ENCODE measurements at places on chromosomes 6 and 20.

DNA sequence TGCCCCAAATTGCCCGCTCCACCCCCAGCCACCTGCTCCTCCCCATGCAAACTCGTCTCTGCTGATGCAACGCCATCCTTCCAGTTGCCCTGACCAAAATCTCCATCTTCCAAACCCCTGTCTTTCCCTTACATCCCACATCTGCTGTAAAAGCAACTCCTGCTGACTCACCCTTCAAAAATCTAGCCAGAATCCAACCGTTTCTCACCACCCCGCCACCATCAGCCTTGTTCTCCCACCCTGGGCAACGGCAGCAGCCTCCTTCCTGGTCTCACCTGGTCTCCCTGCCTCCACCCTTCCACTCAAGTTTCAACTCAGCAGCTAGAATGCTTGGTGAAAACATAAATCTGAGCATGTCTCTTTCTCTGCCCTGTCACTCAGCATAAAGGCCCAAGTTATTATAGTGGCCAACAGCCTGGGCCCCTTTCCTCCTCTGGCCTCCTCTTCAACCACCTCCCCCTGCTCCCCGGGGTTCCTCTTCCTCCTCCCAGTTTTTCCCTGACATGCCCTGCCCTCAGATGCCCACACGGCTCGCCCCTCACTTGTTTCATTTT lies 7.2 kb upstream of the SYNJ2 start:
- no peak for DNase-seq

DNA sequence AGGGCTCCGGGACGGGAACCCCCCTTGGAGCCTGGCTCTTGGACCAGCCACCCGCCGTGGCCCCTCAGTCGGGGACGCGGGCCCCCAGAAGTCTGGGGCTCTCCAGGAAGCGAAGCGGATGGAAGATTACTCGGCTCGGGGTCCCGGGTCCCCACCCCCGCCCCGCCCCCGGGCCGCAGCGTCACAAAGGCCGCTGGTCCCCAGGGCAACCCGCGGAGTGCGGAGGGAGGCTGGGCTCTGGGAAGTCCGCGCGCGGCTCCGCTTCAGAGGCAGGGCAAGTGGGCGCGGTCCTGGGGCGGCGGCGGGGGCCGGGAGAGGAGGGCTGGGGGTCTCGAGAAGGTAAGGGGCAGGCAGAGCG lies at the start of gene FNDC11:
FNDC11 (plus strand) TSS at position 227 of the 358 bp plus-strand sequence. CDS start 1,505 bp downstream, outside the sequence.
- DNase-seq, result peak; percentile 21

DNA sequence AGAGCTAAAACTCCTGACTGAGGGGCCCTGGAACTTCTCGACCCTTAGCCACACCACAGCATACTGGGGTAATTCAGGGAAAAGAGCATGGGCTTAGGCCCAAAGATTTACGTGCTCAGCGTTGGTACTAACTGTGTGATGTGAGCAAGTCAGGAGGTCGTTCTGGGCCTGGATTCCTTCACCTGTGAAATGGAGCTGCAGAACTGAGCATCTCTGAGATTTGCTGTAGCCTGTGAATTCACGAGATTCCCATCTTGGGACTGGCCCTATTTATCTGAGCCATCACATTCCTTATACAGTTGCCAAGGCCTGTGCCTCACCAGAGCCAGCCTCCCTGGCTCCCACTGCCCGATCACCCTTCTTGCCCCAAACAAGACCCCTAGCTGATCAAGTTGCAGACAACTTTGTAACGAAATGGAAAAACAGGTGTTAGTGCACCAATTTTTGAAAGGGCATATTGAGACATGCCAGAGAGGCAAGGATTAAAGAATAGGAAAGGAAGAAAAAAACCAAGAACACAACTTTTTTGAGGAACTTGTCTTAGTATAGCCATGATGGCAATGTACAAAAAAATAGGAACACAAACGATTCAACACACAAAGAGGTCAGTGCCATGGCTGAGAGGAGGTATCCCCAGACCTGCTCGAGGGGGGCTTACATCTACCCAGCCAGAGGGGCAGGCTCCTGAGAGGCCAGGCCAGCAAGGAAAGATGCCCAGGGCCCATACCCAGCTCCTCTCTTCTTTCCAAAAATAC lies 323.0 kb upstream of the JARID2 start:
- DNase-seq, result no peak

- no peak for DNase-seq
These were observed 72.1 kb downstream of the AFDN start for GRCh38 chr6:167898673-167899311.

DNA sequence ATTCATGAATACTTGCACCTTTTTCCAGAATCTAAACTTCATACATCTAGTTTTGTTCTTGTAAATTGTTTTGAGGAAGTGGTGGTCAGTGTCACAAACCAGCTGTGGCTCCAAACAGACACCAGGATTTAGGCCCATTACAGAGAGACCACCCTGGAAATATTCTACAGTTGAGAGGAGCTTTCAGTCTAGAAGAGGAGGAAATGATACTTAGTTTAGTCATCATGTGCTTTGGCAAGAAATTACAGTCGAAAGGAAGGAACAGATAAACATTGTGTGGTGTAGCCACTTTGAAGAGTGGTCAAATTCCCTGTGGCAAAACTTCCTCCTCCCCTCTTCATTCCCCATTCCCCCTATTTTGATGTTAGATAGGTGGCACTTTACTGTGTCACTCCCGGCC lies 15.7 kb downstream of the DCBLD1 start:
- DNase-seq, result no peak

DNA sequence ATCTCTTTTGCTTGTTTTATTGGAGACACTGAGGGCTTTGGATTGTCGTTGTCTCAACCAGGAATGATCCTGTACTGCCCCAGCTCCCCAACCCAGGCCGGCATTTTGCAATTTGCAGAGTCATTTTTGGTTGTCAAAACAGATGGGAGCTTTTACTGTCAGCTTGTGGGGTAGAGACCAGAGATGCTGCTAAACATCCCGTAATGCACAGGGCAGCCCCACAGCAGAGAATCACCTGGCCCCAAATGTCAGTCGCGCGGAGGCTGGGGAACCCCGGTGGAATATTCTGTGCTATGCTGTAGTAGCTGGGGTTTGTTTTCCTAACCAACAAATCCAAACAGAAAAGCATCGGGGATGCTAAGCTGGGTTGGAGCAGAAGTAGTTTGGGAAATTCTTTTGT lies 99.7 kb downstream of the TSHZ2 start:
- DNase-seq, result no peak

- DNase-seq, result no peak
These were observed 16.3 kb upstream of the VEGFA start for GRCh38 chr6:43753570-43754183.

DNA sequence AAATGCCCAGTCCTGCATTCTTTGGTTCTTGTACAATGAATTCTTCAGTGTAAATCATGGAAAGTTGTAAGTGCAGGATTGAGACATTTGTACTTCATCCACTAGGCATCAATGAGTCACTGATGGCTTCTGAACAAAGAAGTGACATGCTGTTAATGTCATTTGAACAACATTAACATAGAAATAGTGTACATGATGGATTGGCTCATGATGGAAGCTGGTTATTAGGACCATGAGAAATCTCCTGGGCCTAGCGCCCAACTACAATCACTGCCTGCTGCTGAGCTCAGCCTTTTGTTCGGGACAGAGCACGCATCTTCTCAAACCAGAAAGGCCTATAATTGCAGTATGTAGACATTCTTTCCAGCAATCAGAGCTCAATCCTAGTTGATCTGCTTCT lies 316.8 kb upstream of the TSHZ2 start:
- no peak for DNase-seq

- no peak for DNase-seq
These were observed 45.1 kb downstream of the GABRR2 start for GRCh38 chr6:89269981-89270380.

- DNase-seq, result no peak
These were observed 63.5 kb downstream of the THBS2 start for GRCh38 chr6:169190144-169190584.

- DNase-seq, result no peak
These were observed 256.7 kb upstream of the RAB32 start for GRCh38 chr6:146286961-146287360.

GRCh38 chr6:84517741-84518530 lies 246.5 kb downstream of the TBX18 start:
- DNase-seq, result no peak

GRCh38 chr6:99894815-99895214 lies 99.2 kb downstream of the MCHR2 start:
- no peak for DNase-seq

DNA sequence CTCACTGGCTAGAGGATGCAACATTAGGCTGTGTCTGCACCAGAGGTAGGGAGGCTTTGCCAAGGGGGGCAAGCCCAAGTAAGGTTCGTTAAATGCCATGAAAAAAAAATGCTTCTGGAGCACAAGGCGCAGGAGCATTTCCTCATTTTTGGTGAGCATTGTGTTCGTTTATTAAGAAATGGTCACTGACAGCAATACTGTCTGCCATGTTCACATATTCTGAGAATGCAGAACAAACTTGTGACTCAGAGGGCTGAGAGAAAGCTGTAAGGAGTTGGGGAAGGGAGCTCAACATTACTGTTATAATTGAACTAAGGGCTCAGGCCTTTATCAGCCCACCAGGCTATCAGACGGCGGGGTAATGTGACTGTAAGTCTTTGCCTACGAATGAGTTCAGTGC lies 465.4 kb upstream of the BTBD3 start:
- DNase-seq, result no peak

DNA sequence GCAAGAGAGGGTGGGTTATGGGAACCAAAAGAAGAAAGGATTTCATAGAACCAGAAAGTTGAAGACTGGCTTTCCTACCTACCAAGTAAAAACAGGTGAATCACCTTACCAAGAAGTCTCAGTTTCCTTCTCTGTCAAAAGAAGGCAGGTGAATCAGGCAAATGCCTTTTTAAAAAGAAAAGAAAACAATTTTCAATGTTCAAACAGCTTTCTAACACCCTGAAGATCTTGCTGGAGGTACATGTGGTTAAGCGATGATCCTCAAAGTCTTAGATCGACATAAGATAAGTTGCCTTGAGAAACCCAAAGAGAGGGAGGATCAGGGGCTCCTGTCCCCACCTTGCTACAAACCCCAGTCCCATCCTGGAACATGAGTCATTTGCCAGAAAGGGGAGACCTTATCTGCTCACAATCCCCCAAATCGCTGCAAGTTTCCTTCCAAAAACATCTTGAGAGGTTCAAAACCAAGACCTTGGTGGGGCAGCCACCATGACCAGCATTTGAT lies 71.6 kb downstream of the NFATC2 start:
- DNase-seq, result no peak

- DNase-seq, result no peak
These were observed 2.0 kb downstream of the EDEM2 start for GRCh38 chr20:35145141-35145564.

DNA sequence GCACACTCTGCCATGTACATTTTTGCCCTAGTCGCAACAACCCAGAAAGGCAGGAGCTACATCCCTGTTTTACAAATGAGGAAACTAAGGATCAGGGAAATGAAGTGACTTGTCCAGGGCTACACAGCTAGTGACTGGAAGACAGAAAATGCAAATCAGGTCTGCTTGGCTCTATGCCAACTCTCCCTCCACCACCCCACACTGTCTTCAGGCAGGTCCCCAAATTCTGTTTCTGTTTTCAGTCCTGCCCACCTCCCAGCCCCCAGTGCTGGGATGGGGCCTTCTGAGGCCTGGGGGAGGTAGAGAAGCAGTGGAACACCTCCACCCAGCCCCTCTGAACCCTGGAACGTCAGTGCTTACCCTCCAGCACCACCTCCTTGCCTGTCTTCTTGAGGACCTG lies 5.1 kb downstream of the SNTA1 start:
- DNase-seq, result no peak

DNA sequence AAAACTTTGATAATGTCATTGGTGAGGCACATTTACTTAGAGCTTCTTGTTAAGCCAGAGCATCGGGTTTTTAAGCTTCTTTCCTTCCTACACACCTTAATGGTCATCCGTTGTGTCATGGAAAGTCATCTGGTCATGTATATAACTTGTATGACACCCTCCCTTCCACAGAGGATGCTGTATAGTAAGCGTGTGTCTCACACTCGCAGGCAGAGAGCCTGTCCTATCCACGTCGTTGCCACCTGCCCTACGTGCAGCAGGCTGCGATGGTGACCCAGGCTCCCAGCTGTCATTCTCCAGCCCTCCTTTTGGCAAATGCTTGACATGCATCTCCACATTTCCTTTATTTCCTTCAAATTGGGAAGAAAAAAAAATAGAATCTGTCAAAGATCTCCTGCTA lies 85.6 kb downstream of the MYB start:
- DNase-seq, result no peak

GRCh38 chr6:159742165-159742564 lies 14.9 kb downstream of the WTAP start:
- no peak for DNase-seq

GRCh38 chr6:37110500-37111461 lies 59.2 kb upstream of the PIM1 start:
- no peak for DNase-seq

DNA sequence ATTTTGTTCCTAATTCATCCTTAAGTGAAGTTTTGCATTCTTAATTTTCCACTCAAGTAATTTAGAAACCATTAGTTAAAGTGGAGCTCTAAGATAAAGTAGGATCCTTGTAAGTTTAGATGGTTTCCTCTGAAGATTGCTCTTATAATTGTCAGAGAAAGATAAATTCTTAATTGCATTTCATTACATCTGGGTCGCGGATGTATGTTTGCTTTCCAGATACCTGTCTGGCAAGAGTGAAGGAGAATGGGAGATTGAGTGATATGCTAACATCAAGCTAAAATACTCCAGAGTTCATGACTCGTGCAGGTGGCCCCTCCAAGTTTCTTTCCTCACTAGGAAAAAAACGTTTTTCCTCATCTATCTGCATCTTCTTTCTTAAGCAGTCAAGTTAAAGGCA lies 361.8 kb downstream of the DOK5 start:
- no peak for DNase-seq

DNA sequence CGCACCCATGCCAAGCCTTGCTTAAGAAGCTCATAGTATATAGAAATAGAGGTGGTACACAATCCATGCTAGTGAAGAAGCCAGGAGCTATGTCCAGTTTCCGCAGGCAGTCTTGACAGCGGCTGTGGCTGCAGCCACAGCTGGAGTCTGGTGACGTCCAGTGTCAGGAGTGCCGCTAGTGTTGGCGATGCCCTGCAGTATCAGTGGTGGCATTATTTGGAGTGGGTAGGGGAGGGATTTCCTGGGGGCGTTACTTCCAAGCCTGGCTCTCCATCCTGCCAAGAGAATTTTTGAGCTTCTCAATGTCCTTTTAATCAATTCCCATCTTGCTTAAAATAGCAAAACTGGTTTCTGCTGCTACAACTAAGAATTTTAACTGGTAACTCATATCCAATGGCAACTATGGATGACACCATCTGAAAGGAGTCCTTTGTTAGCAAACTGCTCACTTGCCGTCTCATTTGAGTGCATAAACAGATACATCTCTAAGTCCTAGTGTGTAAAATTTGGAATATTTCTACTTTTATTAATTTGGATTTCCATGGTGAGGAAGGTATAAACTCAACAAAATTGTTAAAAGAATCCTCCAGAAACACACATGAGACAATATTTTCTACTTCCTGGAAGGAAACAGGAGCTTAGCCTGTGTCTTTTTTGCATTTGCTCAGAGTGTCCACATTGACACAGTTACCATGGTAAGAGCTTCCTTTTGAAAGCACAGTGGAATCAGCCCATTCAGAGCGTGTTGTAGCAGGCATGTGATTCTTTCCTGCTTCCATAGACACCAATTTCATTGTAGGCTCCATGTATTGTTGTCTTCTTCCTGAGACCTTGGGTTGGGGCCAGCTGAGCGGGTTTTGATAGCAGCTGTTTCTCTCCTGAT lies 44.6 kb upstream of the PXDC1 start:
- DNase-seq, result no peak

Data from stimulated activated CD4-positive, alpha-beta T cell treated with anti-CD3 and anti-CD28 coated beads, Interleukin-15, amount 100 ng/mL, for 1 hour (primary cell).